Stimulated activated CD8-positive, alpha-beta memory T cell treated with anti-CD3 and anti-CD28 coated beads, Interleukin-2, amount 100 ng/mL, for 1 hour (primary cell): ENCODE measurements at places on chromosomes 1 and 21.

- no peak for DNase-seq
These were observed 34.6 kb downstream of the GADD45A start for GRCh38 chr1:67719329-67720196.

- DNase-seq = no peak
These were observed 74.8 kb upstream of the DEPDC1 start for GRCh38 chr1:68571454-68572235.

GRCh38 chr1:195872376-195872775 is 735.9 kb downstream of the KCNT2 start:
- no peak for DNase-seq

DNA sequence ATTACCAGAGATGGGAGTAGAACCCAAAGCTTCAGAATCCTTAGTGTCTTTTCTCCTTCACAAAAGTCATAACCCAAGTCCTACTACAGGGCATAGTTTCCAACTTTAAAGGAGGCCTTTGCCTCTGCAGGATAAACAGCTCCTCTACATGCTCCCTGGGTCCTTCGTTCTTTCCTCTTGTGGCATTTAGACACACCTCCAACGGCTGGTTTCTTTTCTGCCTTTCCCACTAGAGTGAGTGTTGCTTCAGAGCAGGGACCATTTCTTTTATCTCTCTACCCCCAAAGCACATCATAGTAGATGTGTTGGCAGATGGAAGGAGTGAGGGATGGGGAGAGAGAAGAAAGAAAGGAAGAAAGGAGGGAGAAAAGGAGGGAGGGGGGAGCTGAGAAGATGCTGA is 144.7 kb upstream of the SPATA6 start:
- DNase-seq = no peak

- no peak for DNase-seq
These were observed 23.9 kb upstream of the SLC44A3 start for GRCh38 chr1:94796266-94796665.

- no peak for DNase-seq
These were observed 19.6 kb downstream of the DYRK1A start for GRCh38 chr21:37386151-37386550.

GRCh38 chr21:42036313-42036712 is 26.2 kb upstream of the ZBTB21 start:
- DNase-seq = no peak
